A549 treated with ZK216348 at 1 μM for 4 hours (cell line): ENCODE measurements at places on chromosomes 7 and 10. TPM values are rescaled to one million over a fixed set of nuclear protein-coding genes. Genes with fewer than 3 reads are reported as not detected.

The LIPM gene
- total RNA-seq = not detected in 5 replicates

The MINDY4 gene
- total RNA-seq = 2.7 to 2.9 TPM (median 2.7 TPM) in 5 replicates

The H2BK1 gene
- total RNA-seq = not detected in 5 replicates

The SPDYE6 gene
- total RNA-seq = not detected in 5 replicates

The FAM24A gene
- total RNA-seq = not detected in 5 replicates

The STAMBPL1 gene
- 28.2 to 34.8 TPM (median 32.1 TPM) in 5 replicates for total RNA-seq

The ARHGAP22 gene
- 3.1 to 4.7 TPM (median 4.0 TPM) in 5 replicates for total RNA-seq

The HECW1 gene
- 12.5 to 16.8 TPM (median 13.5 TPM) in 5 replicates for total RNA-seq

The MICALL2 gene
- 13.3 to 32.4 TPM (median 28.5 TPM) in 5 replicates for total RNA-seq

The SPDYE9 gene
- not detected in 5 replicates for total RNA-seq

The SLIT1 gene
- 0.05 to 0.23 TPM (median 0.06 TPM) in 4 of 5 replicates, not detected in the other for total RNA-seq

The INMT gene
- total RNA-seq = not detected in 5 replicates

The DNAJB9 gene
- 7.2 to 13.0 TPM (median 9.2 TPM) in 5 replicates for total RNA-seq

The ETV1 gene
- 2.2 to 3.2 TPM (median 2.4 TPM) in 5 replicates for total RNA-seq

The PRRT4 gene
- total RNA-seq = 0.35 to 0.71 TPM (median 0.40 TPM) in 4 of 5 replicates, not detected in the other

The LRMDA gene
- 3.1 to 5.6 TPM (median 4.5 TPM) in 5 replicates for total RNA-seq

The SNCG gene
- 11.6 to 19.1 TPM (median 15.3 TPM) in 5 replicates for total RNA-seq

The DENND2A gene
- total RNA-seq = 0.41 to 0.80 TPM (median 0.63 TPM) in 5 replicates

The LBX1 gene
- total RNA-seq = not detected in 5 replicates

The GIMAP2 gene
- not detected in 5 replicates for total RNA-seq

The TNRC18 gene
- total RNA-seq = 38.9 to 47.8 TPM (median 40.4 TPM) in 5 replicates

The AVPI1 gene
- total RNA-seq = 76.5 to 114 TPM (median 96.9 TPM) in 5 replicates

The RASSF4 gene
- total RNA-seq = 1.8 to 3.0 TPM (median 1.9 TPM) in 5 replicates

The CPA2 gene
- 0.18 to 0.28 TPM in 2 of 5 replicates, not detected in the others for total RNA-seq

The THSD7A gene
- total RNA-seq = 1.6 to 3.3 TPM (median 3.1 TPM) in 5 replicates

The NRAP gene
- total RNA-seq = not detected in 5 replicates

The COX19 gene
- 5.1 to 8.4 TPM (median 5.9 TPM) in 5 replicates for total RNA-seq

The TSPAN33 gene
- 5.4 to 6.9 TPM (median 6.5 TPM) in 5 replicates for total RNA-seq

The HOXA2 gene
- 0.69 to 1.5 TPM (median 0.94 TPM) in 5 replicates for total RNA-seq

The CYTH3 gene
- 21.9 to 28.6 TPM (median 26.8 TPM) in 5 replicates for total RNA-seq

The MMP21 gene
- not detected in 5 replicates for total RNA-seq

The MLXIPL gene
- total RNA-seq = 0.38 to 1.5 TPM (median 0.91 TPM) in 5 replicates

The SPDYE2 gene
- total RNA-seq = not detected in 5 replicates

The IRF5 gene
- total RNA-seq = 11.4 to 16.7 TPM (median 13.6 TPM) in 5 replicates

The TMEM229A gene
- total RNA-seq = not detected in 5 replicates

The TEX36 gene
- not detected in 5 replicates for total RNA-seq

The FGFBP3 gene
- 1.7 to 3.2 TPM (median 2.5 TPM) in 5 replicates for total RNA-seq

The ADCYAP1R1 gene
- total RNA-seq = 0.04 to 0.14 TPM (median 0.04 TPM) in 3 of 5 replicates, not detected in the others

The FAM13C gene
- not detected in 5 replicates for total RNA-seq

The ABCF2 gene
- 49.7 to 70.8 TPM (median 65.5 TPM) in 5 replicates for total RNA-seq

The C10orf143 gene
- 0.20 to 1.1 TPM (median 0.71 TPM) in 5 replicates for total RNA-seq

The PLXNA4 gene
- 0.49 to 1.6 TPM (median 0.74 TPM) in 5 replicates for total RNA-seq

The ALOX5 gene
- 0.16 to 0.35 TPM (median 0.22 TPM) in 5 replicates for total RNA-seq

The SDK1 gene
- total RNA-seq = 0.40 to 0.72 TPM (median 0.66 TPM) in 5 replicates

The REPIN1 gene
- 54.3 to 95.6 TPM (median 92.8 TPM) in 5 replicates for total RNA-seq

The ATXN7L1 gene
- 5.1 to 7.2 TPM (median 6.6 TPM) in 5 replicates for total RNA-seq

The AGAP3 gene
- 37.7 to 73.4 TPM (median 64.2 TPM) in 5 replicates for total RNA-seq

The SLC26A3 gene
- total RNA-seq = not detected in 5 replicates

The AUTS2 gene
- 2.3 to 5.9 TPM (median 4.3 TPM) in 5 replicates for total RNA-seq

The SPDYE1 gene
- not detected in 5 replicates for total RNA-seq

The PDE6C gene
- not detected in 5 replicates for total RNA-seq

The UPK3BL2 gene
- 2.1 to 5.0 TPM (median 2.6 TPM) in 5 replicates for total RNA-seq

The HOXA4 gene
- total RNA-seq = 1.5 to 2.6 TPM (median 2.2 TPM) in 5 replicates
